RKO (cell line): ENCODE measurements at places on chromosomes 3 and 15.

DNA sequence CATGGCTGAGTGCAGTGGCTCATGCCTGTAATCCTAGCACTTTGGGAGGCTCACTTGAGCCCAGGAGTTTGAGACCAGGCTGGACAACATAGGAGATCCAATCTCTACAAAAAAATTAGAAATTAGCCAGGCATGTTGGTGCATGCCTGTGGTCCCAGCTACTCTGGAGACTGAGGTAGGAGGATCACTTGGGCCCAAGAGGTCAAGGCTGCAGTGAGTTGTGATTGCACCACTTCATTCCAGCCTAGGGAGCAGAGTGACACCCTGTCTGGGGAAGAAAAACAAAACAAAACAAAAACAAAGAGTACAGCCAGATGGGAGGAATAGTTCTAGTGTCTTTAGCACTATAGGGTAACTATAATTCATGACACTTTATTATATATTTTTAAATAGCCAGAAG lies 26.2 kb upstream of the COMMD4 start:
- no peak for DNase-seq

- DNase-seq: no peak
These were observed 81.6 kb downstream of the CDIN1 start for GRCh38 chr15:36661042-36661441.

GRCh38 chr3:87810452-87811016 lies 248.3 kb downstream of the CGGBP1 start:
- DNase-seq: no peak

DNA sequence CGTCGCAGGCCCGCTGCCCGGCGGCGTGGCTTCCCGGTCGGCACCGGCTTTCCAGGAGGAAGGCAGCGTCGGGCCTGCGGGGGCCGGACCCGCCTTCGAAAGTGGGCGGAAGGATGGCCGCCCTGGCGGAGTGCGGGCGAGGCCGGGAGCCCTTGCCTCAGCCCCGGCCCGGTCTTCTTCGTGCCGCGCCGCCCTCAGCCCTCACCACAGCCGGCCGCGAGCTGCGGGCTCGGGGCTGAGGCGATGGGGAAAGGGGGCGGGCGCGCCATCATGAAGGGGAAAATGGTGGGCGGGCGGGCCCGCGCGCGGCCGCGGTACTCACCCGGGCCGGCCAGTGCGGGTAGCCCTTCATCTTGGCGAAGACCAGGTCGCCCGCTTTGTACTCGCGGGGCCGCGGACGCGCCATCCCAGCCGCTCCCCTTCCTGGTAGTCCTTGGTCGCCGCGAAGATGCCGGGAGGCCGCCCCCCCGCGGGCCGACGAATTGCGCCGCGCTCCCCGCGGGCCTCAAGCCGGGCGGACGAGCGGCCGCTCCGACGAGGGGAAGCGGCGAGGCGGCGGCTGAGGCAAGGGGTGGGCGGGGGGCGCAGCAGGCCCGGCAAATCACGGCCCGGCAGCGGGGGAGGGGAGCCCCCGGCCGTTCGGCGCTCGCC lies 489 bp downstream of the HDGFL3 start:
- no peak for DNase-seq

- DNase-seq: no peak
These were observed 185.2 kb upstream of the CFAP20DC start for GRCh38 chr3:59234884-59235633.

- no peak for DNase-seq
These were observed 101.4 kb upstream of the UMPS start for GRCh38 chr3:124628863-124629262.

- DNase-seq: peak; percentile 85
These were observed 9.6 kb downstream of the OSBPL11 start for GRCh38 chr3:125585595-125586223.
